Fibroblast of skin of left biceps (primary cell): ENCODE measurements at places on chromosomes 7 and 10.

- peak; percentile 88 for DNase-seq
Observed at GRCh38 chr7:94368371-94368791, 26.3 kb upstream of the COL1A2 start.

DNA sequence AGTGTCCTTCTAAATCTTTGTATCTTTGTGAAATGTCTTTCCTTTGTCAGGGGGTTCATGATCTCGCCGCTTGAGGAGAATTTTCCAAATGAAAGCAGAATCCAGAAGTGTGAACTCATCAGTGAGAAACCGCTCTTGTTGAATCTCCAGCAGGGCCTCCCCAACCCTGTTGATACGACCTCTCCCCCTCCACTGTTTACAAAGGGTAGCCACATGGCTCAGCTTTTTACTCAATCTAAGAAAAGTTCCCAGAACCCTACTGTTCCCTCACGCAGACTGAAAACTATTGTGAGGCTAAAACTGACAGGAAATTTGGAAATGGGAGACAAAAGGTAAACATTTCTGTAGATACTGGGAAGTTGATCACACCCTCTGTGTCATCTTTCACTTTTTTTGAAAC lies 73.9 kb downstream of the SEMA3C start:
- DNase-seq = no peak

- no peak for DNase-seq
Observed at GRCh38 chr10:4708123-4708759, 117.8 kb upstream of the AKR1E2 start.

- DNase-seq = no peak
Observed at GRCh38 chr7:99143521-99143852, 421 bp downstream of the SMURF1 start.

DNA sequence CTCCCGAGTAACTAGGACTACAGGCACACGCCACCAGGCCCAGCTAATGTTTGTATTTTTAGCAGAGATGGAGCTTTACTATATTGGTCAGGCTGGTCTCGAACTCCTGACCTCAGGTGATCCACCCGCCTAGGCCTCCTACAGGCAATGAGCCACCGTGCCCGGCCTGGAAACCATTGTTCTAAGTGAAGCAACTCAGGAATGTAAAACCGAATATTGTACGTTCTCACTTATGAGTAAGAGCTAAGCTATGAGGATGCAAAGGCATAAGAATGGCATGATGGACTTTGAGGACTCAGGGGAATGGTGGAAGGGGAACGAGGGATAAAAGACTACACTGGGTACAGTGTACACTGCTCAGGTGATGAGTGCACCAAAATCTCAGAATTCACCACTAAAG lies 235.1 kb upstream of the AUTS2 start:
- no peak for DNase-seq

DNA sequence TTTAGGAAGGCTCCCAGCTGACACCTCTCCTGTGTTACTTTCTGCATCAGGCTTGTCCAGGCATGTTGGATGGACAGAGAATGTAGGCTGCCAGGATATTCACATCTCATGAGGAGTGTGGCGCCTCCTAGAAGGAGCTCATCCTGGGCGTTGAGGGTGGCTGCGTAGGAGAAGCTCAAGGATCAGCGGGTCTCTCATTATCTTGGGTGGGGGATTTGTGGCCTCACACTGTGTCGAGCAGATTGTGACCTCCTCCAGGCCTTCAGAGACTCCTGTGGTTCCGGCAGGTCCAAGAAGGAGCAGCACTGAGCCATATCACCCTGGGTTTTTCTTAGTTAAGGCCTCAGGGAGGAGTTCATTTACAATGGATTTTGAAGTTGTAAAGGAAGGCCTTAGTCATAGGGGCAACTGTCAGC lies 8.7 kb upstream of the COBL start:
- no peak for DNase-seq

- peak; percentile 93 for DNase-seq
Observed at GRCh38 chr7:11726794-11727155, 105.2 kb downstream of the THSD7A start.

DNA sequence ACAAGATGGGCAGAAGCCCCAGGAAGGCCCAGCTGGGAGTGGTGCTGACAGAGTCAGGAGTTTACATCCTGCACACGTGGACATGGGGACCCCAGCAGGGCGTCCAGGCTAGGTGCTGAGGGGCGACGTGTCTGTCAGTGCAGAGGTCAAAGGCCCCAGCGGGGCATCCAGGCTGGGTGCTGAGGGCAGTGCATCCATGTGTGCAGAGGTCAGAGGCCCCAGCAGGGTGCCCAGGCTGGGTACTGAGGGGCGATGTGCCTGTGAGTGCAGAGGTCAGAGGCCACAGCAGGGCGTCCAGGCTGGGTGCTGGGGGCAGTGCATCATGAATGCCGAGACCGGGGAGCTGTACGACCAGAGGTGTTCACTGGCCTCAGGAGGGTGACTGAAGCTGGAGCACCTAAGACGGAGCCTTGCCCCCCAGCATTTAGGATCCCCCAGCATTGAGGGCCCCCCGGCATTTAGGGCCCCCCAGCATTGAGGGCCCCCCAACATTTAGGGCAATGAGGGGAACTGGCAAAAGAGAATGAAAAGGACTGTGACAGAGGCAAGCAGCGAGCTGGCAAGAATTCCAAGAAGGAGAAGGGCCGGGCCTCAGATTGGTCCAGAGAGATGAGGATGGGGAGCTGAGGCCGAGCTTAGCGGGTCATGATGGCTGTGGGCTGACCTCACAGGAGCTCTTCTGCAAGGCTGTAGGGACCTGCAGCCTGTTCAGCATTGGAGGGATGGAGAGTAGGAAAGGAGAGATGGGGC lies 474.9 kb downstream of the PTPRN2 start:
- DNase-seq = no peak

DNA sequence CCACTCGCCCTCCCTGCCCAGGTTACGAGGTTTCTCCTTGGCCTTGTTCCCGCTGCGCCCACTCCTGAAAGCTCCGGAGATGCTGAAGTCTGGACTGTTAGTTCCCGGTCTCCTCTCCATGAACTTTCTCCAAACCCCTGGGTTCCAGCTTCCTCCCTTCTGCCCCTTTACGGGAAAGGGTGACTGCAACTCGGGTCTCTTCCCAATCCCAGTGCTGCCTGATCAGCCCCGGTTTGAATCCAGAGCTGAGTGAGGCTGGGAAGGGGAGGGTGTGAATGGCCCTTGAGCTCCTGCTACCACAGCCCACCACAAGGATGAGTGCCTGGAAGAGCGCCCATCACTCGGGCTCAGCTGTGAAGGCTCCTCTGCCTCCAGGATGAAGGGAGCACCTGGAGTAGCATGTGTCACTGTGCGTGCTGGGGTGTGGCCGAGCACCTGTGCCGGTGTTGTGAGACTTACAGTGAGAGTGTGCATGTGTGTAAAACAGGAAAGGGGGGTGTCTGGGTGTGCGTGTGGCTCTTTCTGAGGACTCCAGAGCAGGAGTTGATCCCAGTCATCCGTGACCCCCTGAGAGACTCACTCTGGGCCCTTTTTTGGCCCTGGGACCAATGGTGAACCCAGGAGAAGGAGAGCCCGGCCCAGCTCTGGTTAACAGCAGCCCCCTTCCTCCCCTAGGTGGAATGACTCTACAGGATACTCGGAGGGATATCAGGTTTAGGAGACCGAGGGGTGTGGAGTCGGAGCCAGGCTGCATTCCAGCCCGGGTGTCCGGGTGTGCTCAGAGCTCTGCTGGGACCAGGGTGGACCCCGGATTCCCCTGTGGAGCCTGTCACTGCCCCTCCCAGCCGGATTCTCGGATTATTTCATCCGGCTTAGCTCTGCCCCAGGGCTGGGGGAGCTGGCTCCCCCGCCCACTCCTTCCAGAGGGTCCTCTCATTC lies 1.1 kb upstream of the ZNF467 start:
- no peak for DNase-seq

- DNase-seq = no peak
Observed at GRCh38 chr10:71731791-71732190, 12.2 kb upstream of the C10orf105 start.
